ENCODE measurements at places on chromosomes 1 and 21. TPM values are rescaled to one million over a fixed set of nuclear protein-coding genes. Genes with fewer than 3 reads are reported as not detected.

LRRC38 gene
- total RNA-seq = not detected

DIRAS3 gene
- total RNA-seq = 14.6 TPM

PDPN gene
- total RNA-seq = 10.4 TPM

CNR2 gene
- not detected for total RNA-seq

TAS1R1 gene
- total RNA-seq = not detected

PLA2G5 gene
- 0.67 TPM for total RNA-seq

RGSL1 gene
- total RNA-seq = not detected

MMEL1 gene
- total RNA-seq = 3.1 TPM

PRDM16 gene
- 14.1 TPM for total RNA-seq

OR2T11 gene
- total RNA-seq = 0.12 TPM

MYOC gene
- total RNA-seq = 0.55 TPM

GRCh38 chr1:72375226-72375625 is 92.9 kb upstream of the NEGR1 start:
- no peaks in the 10 kb centered on the region for H3K27me3 ChIP-seq
- DNase-seq = no peak
- H3K4me1 ChIP-seq = no peaks in the 10 kb centered on the region
- H3K4me3 ChIP-seq = no peak overlapping the region
- no peak overlapping the region for H3K27ac ChIP-seq

DNA sequence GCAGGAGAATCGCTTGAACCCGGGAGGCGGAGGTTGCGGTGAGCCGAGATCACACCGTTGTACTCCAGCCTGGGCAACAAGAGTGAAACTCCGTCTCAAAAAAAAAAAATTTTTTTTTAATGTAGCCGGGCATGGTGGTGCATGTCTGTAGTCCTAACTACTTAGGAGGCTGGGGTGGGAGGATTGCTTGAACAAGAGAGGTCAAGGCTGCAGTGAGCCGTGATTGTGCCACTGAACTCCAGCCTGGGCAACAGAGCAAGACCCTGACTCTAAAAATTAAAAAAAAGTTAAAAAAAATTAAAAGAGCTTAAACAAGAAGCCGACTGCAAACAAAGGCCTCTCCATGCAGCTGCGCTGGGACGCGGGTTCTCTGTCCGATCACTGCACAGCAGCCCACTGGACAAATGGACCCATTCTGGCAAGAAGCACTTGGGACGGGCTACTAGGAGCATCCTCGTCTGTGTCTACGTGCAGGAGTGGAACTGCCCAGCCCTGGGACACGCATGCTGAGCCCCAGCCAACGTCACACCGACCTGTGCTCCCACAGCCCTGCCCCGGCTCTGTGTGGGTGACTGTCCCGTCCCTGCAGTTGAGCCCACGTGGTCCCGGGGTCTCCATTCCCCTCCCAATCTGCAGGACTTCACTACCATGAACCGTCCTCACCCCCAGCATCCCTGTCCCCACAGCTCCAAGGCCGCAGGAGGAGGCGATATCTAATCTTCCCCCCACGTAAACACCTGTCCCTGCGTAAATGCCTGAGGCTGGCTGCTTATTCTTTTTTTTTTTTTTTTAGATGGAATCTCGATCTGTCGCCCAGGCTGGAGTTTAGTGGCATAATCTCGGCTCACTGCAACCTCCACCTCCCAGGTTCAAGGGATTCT is 12.3 kb downstream of the SLC35E2B start:
- H3K27me3 ChIP-seq = no peaks in the 10 kb centered on the region
- H3K4me1 ChIP-seq = peaks cover 3% of the 10 kb centered on the region
- DNase-seq = no peak
- H3K4me3 ChIP-seq = no peak overlapping the region
- no peak overlapping the region for H3K27ac ChIP-seq
- H3K36me3 ChIP-seq = no peaks in the 10 kb centered on the region

DNA sequence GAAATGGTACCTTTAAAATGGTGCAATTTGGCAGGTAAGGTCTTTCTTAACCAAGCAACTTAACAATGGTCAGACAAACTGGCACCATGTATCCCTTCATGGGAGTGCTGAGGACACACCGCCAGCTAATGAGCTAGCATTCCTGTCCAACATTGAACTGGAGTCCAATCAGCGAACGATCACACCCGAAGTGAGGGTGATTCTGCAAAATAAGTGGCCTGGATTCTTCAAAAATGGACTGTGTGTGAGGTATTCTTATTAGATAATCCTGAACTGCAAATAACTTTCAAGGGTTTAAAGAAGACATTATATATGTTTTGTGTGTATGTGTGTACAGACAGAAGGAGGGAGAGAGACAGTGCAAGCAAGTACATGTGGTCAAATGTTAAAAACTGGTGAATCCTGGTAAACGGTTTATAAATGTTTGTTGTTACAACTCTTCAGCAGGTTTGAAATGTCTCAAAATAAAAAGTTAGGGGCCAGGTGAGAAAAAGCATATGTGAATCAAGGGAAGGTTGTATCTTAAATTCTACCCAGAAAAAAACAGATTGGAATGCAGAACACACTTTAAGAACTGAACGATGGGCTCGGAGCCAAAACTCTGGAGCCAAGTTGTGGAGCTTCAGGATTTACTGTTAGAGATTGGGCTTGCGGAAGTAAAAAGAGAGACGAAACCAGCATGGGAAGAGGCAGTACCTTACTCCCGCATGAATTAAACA is 20.9 kb downstream of the GADD45A start:
- DNase-seq = no peak
- peaks cover 5% of the 10 kb centered on the region for H3K36me3 ChIP-seq
- H3K4me3 ChIP-seq = no peak overlapping the region
- H3K4me1 ChIP-seq = no peaks in the 10 kb centered on the region
- no peaks in the 10 kb centered on the region for H3K27me3 ChIP-seq

DNA sequence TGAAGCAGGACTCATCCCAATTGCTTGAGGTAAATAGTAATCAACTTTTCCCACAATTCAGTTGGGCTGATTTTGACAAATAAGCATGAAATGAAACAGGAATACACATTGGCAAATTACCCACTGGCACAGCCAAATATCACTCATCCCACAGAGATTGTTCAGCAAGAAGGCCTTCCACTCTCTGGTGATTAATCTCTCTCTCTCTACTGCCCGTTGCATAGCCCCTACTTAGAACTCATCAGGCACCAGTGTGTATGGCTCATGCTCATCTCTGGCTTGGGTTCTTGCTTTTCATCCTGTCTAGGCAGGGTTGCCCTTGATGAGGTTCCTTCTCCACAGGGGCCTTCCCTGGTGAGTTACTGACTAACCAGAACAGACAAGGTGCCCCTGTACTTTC is 1.1 kb downstream of the BSDC1 start:
- no peak for DNase-seq
- no peaks in the 10 kb centered on the region for H3K27me3 ChIP-seq
- H3K36me3 ChIP-seq = peaks cover 12% of the 10 kb centered on the region
- H3K27ac ChIP-seq = no peak overlapping the region
- H3K4me3 ChIP-seq = peak overlapping the region; percentile 58
- H3K4me1 ChIP-seq = peaks cover 18% of the 10 kb centered on the region

- no peaks in the 10 kb centered on the region for H3K4me1 ChIP-seq
- no peak overlapping the region for H3K4me3 ChIP-seq
- no peak for DNase-seq
- no peak overlapping the region for H3K27ac ChIP-seq
Measured at GRCh38 chr1:29062157-29062942, 61.4 kb downstream of the TMEM200B start.

DNA sequence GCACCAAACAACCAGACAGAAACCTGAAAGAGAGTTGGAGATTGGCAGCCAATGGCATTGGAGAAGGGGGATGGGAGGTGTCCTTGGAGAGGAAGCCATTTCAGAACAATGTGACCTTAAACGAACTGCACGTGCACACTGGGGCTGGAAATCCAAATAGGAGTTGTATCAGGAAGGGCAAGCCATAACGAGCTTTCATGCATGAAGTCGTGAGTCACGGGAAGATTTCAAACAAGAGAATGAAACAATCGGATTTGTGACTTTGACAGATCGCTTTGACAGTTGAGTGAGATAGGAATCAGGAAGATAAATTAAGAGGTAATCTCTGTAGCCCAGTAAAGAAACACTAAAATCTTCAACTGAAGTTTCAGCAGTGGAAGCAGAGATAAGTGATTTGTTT is 445.8 kb upstream of the ZP4 start:
- DNase-seq = no peak
- no peak overlapping the region for H3K27ac ChIP-seq
- H3K36me3 ChIP-seq = no peaks in the 10 kb centered on the region

GRCh38 chr21:38849776-38850175 is 44.0 kb downstream of the ETS2 start:
- H3K4me1 ChIP-seq = no peaks in the 10 kb centered on the region
- DNase-seq = no peak
- H3K27me3 ChIP-seq = no peaks in the 10 kb centered on the region
- no peak overlapping the region for H3K4me3 ChIP-seq
- no peaks in the 10 kb centered on the region for H3K36me3 ChIP-seq

DNA sequence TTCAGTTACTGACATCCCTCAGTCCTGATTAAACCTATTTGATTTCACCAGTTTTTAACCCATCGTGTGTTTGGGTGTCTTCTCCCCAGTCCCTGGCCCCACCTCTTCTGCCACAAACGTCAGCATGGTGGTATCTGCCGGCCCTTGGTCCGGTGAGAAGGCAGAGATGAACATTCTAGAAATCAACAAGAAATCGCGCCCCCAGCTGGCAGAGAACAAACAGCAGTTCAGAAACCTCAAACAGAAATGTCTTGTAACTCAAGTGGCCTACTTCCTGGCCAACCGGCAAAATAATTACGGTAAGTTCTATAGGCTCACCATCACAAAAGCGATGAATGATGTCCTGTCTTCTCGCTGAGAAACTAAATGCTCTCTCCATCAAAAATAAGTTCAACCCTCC is 28.7 kb downstream of the NBPF3 start:
- H3K4me1 ChIP-seq = no peaks in the 10 kb centered on the region
- no peak overlapping the region for H3K4me3 ChIP-seq
- DNase-seq = peak; percentile 13
- no peaks in the 10 kb centered on the region for H3K36me3 ChIP-seq
- no peak overlapping the region for H3K27ac ChIP-seq
- no peaks in the 10 kb centered on the region for H3K27me3 ChIP-seq

DNA sequence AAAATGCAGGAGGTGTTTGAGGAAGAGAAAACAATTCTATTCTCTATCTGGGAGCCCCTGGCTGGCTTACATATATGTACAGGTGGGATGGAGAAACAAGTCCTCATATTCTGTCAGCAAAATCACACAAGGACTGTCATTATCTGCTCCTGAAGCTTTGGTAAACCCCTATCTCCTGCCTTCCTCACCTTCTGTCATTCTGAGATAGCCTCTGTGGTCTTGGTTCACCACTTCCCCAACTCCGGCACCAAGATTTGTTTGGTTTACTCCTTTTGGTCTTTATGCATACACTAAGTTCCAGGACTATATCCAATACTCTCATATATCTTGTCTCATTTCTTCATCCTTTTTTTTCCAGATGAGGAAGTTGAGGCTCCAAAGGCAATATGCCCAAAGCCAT is 551.1 kb downstream of the PLPP3 start:
- H3K4me1 ChIP-seq = no peaks in the 10 kb centered on the region
- no peaks in the 10 kb centered on the region for H3K27me3 ChIP-seq
- DNase-seq = no peak

DNA sequence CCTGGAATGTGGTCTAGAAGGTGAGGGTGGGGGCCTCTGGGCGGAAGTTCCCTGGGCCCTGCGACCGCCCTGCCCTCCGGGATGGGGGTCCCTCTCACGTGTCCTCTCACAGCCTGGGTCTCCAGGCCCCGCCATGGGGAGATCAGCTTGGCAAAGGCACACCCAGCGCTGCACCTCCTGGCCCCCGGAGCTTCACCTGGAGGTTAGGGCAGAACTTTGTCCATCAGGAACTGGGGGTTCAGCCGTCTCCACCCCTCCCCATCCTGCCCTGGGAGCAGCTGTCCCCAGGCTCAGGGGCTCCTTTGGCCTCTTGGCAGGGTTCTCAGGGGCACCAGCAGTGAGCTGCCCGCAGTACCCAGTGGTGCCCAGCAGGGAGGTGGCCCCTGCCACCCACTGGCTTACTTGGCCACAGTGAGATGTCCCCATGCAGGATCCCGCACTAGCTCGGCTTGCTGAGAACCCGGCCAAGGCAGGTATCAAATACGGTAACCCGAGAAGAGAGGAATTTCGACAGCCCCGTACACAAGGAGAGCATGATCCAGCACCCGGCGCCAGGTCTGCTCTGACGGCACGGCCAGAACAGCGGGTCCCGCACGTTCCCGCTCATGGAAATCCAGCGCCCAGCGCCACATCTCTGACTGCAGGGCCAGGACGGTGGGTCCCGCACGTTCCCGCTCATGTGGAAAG is 36.7 kb downstream of the RRP1 start:
- H3K36me3 ChIP-seq = no peaks in the 10 kb centered on the region
- H3K27me3 ChIP-seq = no peaks in the 10 kb centered on the region
- H3K27ac ChIP-seq = no peak overlapping the region
- no peak for DNase-seq
- H3K4me3 ChIP-seq = no peak overlapping the region

DNA sequence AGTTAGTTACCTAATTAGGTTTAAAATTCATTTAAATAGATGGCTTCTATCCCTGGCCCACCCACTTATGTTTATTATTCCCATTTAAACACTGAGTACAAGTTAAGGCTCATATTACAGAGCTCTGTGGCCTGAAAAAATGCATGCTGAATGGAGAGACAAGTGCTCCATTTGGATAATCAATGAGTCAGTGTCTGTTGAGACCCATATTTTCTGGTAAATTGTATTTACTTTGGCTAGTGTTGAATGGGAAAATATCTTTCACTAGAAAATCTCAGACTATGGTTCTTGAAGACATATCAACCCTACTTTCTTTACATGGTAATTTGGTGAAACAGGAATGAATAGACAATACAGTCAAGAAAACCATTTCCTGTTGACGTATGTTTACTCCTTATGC is 356.0 kb downstream of the S1PR1 start:
- DNase-seq = no peak
- no peaks in the 10 kb centered on the region for H3K27me3 ChIP-seq
- no peak overlapping the region for H3K27ac ChIP-seq
- H3K4me1 ChIP-seq = no peaks in the 10 kb centered on the region

GRCh38 chr1:213008564-213008963 is 7.1 kb downstream of the ANGEL2 start:
- H3K36me3 ChIP-seq = peaks cover 8% of the 10 kb centered on the region
- H3K27ac ChIP-seq = no peak overlapping the region
- H3K4me1 ChIP-seq = no peaks in the 10 kb centered on the region

GRCh38 chr1:149877211-149877946 is 22.0 kb upstream of the BOLA1 start:
- no peak overlapping the region for H3K4me3 ChIP-seq
- H3K27me3 ChIP-seq = no peaks in the 10 kb centered on the region
- H3K36me3 ChIP-seq = no peaks in the 10 kb centered on the region

DNA sequence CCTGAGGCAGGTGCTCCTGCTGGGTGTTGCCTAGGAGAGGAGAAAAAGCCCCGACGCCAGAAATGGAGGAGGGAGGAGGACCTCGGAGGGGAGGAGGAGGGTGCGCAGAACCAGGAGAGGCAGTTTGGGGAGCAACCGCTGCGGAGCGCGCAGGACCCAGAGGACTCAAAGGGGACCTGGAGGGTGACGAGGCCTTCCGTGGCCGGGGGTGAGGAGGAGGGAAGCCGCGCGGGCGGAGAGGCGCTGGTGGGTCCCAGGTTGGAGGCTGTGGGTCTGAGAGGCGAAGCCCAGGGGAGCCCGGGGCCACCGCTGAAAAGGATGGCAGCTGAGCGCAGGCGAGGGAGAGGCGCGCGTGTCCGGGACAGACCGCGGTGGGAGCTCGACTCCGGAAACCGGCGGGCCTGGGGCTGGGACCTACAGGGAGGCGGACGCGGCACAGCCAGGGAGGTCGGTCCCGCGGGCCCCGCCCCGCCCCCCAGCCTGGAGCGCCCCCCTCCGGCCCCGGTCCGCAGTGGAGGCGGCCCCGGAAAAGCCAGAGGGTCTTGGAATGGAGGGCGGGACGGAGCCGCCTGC is 15.1 kb downstream of the RNF223 start:
- H3K36me3 ChIP-seq = no peaks in the 10 kb centered on the region
- H3K4me3 ChIP-seq = peak overlapping the region; percentile 37
- no peak for DNase-seq
- H3K27ac ChIP-seq = no peak overlapping the region
- no peaks in the 10 kb centered on the region for H3K27me3 ChIP-seq
- H3K4me1 ChIP-seq = peaks cover 9% of the 10 kb centered on the region

All from pancreas (tissue), 10 donors.